NCI-H1092 (cell line): ENCODE measurements at places on chromosomes 13 and 19.

GRCh38 chr19:43229315-43229714 is 23.9 kb upstream of the PSG4 start:
- no peak for DNase-seq

DNA sequence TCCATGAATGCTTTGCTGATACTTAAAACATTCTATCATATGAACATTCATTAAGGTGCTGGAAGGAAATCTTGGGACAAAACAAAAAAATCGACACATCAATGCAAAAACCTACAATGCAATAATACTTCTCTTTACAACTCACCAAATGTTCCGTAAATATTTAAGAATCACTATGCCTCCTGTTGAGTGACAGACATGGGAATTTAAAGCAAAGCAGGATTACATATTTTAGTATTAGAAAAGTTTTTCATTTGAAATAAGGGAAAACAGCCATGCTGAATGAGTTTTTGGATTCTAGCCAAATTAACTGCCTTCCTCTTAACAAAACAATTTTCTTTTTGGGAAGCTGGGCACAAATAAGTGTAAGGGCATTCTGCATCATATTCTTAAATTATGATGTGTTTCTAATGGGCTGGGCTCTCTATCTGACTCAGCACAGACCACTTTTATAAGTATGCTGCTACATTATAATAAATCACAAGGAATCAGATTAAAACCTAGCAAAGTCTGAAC is 93.7 kb downstream of the RBM26 start:
- no peak for DNase-seq

GRCh38 chr19:39969266-39969665 is 1.7 kb upstream of the PSMC4 start:
- no peak for DNase-seq

DNA sequence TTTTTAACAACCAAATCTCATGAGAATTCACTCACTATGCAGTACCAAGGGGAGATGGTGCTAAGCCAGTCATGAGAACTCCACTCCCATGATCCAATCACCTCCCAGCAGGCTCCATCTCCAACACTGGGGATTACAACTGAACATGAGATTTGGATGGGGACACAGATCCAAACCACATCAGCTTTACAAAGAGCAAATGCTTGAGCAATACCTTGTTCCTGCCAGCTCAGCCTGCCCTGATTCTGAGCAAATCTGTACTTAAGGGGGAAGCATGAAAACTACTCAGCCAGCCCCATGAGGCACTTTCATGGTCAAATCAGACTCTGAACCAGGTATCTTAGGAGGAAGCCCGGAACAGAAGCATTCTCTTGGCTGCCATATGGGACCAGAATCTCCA is 259.9 kb downstream of the TBC1D4 start:
- no peak for DNase-seq

DNA sequence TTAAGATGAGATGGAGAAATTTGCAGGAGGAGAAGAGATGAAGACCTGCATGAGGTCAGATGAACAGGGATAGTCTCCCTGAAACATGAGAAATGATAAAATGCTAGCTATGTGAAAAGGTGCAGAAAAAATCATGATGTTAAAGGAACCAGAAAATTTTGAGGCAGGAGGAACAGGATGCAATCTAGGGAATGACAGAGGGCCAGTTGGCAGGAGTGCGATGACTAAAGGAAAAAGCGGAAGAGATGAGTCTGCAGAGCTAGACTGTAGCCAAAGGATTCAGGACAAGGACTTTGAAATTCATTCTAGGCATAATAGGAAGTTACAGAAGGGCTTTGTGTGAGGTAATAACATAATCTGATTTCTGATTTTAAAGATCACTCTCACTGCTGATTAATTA is 77.9 kb downstream of the TRPC4 start:
- no peak for DNase-seq

DNA sequence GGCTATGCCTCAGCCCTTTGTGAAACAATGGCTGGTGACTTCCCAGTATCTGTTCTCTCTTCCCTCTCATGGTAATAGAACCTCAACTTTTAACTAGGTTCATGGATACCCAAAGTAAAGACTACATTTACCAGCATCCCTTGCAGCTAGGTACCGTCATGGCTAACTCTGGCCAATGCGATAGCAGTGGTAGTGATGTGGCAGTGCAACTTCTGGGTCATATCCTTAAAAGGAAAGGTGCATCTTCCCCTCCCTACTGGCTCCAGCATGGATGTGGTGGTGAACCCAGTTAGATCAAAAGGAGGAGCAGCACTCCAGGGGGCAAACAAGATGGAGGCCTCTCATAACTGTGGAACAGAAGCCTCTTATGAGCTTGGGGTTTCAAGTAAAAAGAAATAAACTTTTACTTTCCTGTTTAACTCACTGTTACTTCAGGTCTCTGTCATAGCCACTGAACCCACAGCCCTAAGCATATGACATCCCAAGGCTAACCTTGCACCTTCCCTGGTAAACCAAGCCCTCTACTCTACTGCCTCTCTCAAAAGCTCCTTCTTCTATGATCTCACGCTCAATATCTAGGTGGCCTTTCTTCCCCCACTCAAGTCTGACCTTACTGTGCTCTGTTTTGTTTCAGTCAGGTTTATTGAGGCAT is 104.4 kb downstream of the DOCK9 start:
- no peak for DNase-seq

DNA sequence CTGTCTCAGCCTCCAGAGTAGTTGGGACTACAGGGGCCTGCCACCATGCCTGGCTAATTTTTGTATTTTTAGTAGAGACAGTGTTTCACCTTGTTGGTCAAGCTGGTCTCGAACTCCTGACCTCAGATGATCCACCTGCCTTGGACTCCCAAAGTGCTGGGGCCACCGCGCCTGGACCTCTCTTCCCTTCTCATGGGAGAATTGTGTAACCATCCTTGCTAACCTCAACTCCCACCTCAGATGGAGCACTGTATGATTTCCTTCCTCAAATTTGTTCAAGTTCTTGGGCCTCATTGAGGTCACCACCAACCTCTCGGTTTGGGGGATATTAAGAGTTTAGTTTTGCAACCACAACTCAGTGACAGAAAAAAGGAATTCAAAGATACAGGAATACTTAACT is 10.7 kb downstream of the LILRA5 start:
- no peak for DNase-seq
